ENCODE measurements at places on chromosomes 13 and 19.

- DNase-seq, result no peak
These were observed 2130.9 kb upstream of the PCDH20 start for GRCh38 chr13:63546524-63546923.

DNA sequence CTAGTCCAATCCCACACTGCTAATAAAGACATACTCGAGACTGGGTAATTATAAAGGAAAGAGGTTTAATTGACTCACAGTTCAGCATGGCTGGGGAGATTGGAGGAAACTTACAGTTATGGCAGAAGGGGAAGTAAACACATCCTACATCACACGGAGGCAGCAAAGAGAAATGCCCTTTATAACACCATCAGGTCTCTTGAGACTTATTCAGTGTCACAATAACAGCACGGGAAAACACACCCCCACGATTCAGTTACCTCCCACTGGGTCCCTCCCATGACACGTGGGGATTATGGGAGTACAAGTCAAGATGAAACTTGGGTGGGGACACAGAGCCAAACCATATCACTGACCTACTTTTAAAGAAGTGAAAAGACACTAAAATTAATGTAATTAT lies 1130.4 kb upstream of the SLC10A2 start:
- DNase-seq, result no peak

GRCh38 chr13:41939398-41939797 lies 21.5 kb downstream of the VWA8 start:
- no peak for DNase-seq

- DNase-seq, result no peak
These were observed 8.6 kb upstream of the SLC7A9 start for GRCh38 chr19:32877977-32878745.

DNA sequence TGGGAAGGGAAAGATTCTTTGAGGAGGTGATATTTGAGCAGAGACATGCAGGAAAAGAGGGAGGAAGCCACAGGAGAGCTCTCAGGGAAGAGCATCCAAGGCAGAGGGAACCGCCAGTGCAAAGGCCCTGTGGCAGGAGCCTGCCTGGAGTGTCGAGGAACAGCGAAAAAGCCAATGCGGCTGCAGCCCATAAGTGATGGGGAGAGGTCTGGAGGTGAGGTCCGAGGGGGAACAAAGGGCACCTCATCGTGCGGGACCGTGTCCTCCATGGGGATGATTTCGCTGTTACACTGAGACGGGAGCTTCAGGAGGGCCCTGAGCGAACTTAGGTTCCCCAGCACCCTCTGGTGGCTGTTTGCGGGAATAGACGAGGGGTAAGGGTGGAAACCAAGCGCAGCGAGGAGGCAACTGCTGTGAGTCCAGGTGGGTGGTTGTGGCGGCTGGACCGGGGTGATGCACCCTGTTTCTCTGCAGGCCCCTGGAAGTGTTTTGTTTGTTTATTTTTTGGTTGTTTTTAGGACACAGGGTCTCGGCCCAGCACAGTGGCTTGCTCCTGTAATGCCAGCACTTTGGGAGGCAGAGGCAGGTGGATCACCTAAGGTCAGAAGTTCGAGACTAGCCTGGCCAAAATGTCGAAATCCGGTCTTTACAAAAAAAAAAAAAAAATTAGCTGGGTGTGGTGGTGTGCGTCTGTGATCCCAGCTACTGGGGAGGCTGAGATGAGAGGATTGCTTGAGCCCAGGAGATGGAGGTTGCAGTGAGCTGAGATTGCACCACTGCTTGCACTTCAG lies 5.9 kb upstream of the EHD2 start:
- DNase-seq, result no peak

DNA sequence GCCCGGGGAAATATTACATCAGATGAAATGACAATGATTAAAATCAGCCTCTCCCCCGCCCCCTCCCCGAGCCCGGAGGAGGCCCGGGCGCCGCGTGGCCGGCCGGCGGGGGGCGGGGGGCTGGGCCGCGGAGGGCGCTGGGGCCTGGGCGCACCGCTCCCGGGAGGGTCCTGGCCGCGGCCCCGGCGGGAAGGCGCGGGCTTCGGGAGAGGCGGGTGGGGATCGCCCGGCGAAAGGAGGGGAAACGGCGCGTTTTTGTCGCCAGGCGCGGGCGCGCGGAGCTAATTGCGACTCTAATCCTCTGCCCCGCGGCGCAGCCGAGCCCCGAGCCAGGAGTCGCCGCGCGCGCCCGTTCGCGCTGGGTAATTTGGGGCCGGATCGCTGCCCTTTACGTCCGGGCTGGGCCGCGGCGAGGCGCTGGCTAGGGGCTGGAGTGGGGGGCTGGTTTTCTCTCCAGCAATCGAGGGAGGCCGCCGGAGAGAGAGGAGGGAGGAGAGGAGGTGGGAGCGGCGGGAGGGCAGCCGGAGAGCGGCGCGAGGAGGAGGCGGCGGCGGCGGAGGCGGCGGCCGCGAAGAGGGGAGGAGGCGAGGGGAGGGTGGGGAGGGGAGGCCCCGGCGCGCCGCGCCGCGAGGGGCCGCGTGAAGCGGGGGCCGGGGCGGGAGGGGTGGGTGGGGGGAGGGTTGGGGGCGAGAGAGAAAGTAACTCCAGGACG lies at the start of gene KCTD15:
KCTD15 (plus strand) TSS at position 707 of the 712 bp plus-strand sequence. CDS start 3,585 bp downstream, outside the sequence.
- DNase-seq, result no peak

DNA sequence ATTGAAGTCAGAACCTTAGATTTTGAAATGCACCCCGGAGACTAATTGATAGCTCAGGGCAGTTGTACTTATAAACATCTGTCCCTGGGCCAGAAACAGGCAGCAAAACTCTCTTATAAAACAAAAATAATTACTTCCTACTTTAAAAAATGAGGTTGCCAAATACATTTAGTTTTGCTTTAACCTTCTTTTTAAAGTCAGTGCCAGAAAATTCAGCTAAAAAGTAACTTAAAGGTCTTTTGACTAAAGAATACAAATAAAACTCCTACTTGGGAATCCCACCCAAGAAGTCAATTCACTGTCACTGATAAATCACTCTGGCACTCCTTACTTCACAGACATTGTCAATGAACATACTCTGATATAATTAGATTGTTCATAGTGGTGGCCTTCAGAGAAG lies 60.7 kb downstream of the DOCK9 start:
- DNase-seq, result no peak

DNA sequence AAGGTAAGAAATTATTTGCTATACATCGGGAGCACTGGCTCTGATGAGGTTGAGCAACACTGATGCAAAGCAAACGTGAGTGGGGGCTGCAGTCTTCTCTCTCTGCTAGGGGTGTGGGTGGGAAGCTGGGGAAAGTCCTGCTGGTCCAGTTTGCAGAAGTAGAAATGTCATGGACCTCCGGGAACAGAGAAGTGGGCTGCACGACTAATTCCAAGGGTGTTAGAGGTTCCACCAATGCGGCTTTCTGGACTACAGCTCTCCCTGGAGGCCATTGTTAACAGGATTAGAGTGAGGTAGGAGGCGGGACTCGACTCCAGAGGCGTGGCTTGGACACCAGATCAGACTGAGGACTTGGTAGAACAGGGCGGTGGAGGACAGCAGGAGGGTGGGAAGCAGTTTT lies 5.7 kb upstream of the FBXO27 start:
- peak; percentile 48 for DNase-seq

- no peak for DNase-seq
These were observed 4.6 kb upstream of the RFXAP start for GRCh38 chr13:36814465-36814864.

DNA sequence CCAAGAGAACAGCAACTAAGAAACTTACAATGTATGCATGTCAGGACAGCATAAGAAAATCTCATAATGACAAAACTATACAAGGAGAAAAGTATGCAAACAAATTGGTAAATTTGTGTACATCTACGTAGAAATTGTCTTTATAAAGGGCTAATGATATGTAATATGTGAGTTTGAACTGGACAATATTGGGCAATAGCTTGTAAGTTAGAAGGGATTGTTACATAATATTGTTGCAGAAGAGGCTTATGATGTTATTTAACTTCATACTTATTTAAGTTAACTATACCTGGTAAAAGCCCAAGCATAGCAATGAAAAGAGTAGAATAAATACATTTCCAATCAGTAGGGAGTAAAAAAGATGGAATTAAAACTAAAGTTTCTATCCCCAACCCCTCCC lies 134.0 kb downstream of the MAB21L1 start:
- DNase-seq, result no peak

GRCh38 chr19:12139269-12139668 lies 881 bp downstream of the ZNF20 start:
- DNase-seq, result no peak
